ENCODE measurements at places on chromosomes 7 and 10. TPM values are rescaled to one million over a fixed set of nuclear protein-coding genes. Genes with fewer than 3 reads are reported as not detected.

Gene MYOF
- 0.42 TPM for total RNA-seq

Gene SYNPO2L
- 0.42 TPM for total RNA-seq

Gene NOLC1
- total RNA-seq, result 59.5 TPM

Gene PNLIP
- not detected for total RNA-seq
